Stimulated activated CD8-positive, alpha-beta memory T cell treated with anti-CD3 and anti-CD28 coated beads, Interleukin-2, amount 100 ng/mL, for 1 hour (primary cell): ENCODE measurements at places on chromosomes 1 and 21.

- no peak for DNase-seq
These were observed 61.2 kb upstream of the MAP10 start for GRCh38 chr1:232743999-232744398.

DNA sequence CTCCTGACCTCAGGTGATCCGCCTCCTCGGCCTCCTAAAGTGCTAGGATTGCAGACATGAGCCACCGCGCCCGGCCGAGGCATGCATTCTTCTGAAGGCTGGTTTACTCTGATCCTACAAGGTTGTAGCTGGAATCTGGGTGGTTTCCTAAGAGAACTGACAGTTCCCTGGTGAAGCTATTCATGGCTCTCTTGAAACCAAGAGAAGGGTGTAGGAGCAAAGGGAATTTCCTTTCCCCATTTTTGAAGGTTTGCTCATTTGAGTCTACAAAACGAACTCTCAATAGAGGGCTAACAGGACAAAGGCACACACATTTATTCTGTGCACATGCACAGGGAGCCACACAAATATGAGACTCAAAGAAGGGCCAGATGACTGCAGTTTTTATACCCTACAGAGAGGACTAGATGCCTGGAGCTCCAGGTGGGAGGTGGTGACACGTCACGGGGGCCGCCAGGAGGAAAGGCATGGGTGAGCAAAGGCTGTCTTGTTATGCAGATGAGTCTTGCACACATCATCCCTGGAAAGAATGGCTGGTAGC, 49.5 kb upstream of the ERRFI1 start:
- DNase-seq = no peak

DNA sequence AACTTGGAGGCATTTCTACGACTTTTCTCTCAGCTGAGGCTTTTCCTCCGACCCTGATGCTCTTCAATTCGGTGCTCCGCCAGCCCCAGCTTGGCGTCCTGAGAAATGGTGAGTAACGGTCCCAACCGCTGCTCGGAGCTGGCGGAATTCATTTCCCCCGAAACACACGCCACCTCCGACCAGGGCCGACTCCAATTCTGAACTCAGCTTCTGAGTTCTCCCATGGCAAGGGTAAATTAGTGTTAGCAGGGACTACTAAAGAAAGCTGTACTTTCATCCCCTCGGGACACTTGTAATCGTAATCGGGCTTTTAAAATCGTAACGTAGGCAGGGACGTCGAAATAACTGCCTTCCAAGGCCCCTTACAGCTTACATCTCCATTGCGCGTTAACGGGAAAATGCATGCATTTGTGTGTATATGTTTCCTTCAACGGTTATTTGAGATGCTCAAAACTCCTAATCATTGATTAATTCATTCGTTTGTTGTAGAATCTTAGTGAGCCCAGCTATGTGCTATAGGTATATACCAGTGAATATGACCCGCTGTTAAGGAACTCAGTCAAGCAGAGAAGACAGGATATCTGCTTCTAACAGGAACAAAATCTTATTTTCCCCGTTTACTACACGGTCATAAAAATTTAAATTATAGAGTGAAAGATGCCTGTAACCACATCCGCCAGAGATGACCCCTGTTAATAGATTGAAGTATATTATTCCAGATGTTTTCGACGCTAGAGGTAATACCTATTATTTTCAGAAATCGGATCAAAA, 472 bp downstream of the DTL start:
- DNase-seq = no peak

GRCh38 chr1:165387961-165388360, 31.4 kb upstream of the LMX1A start:
- no peak for DNase-seq

- DNase-seq = no peak
These were observed 4.7 kb downstream of the AMY2B start for GRCh38 chr1:103576065-103576464.

- no peak for DNase-seq
These were observed 318.5 kb downstream of the BRINP3 start for GRCh38 chr1:190159146-190159545.

- DNase-seq = no peak
These were observed 3.3 kb downstream of the NPPB start for GRCh38 chr1:11855430-11855829.

GRCh38 chr1:199422206-199422605, 605.3 kb upstream of the NR5A2 start:
- no peak for DNase-seq

DNA sequence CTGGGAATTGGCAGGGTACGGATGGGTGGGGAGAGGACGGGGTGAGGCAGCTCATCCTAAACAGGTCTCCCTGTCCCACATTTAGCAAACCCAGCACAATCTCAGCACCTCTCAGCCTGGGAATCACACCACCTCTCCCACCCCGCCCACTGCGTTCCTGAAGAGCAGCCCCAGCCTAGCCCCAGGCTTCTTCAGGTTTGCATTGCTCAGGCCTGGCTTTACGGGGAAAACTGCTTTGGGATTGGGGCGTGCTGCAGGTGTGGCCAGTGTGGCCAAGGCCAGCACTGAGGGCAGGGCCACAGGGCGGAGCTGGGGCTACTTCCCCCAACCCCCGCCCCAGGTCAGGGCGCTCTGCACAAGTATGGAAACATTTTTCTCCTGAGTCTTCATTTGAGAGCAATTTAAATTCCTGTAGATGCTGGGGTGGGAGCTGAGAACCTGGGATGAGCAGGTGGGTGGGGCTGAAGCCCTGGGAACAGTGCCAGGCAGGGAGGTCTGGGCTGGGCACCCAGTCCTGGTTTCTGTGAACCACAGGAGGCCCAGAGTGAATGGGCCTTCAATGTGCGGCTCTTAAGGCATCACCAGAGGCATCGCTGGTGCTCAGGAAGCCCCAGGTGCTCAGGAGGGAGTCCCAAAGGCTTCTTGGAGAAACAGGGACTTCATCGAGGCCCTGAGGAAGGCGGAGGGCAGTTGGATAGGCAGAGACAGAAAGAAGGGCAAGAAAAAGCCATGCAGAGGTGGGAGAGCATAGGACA, 24.1 kb downstream of the TNNT2 start:
- DNase-seq = no peak

DNA sequence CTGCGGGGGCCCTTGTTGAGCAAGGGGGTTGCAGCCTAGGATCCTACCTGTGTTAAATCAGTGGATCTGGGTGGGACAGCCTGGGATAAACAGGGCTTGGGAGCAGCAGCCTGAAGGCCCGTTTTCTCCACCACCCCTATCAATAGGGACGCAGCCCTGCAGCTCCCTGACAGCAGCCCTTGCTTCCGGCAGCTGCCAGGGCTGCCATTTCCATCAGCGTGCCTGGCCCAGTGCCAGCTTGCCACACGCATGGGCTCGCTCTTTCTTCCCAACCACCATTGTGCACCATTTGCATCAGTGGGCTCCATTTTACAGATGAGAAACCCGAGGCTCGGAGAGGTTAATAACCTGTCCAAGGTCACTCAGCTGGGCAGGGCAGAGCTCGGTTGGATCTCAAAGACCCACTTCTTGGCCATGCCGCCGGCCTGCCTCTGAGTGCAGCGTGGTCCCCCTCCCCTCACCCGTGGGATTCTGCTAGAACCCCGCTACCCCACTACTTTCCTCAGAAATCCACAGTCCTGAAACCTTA, 3.8 kb downstream of the WNT4 start:
- no peak for DNase-seq

- DNase-seq = no peak
These were observed 150.4 kb downstream of the CYYR1 start for GRCh38 chr21:26422706-26423105.

- no peak for DNase-seq
These were observed 41.9 kb downstream of the WNT9A start for GRCh38 chr1:227905573-227906487.

DNA sequence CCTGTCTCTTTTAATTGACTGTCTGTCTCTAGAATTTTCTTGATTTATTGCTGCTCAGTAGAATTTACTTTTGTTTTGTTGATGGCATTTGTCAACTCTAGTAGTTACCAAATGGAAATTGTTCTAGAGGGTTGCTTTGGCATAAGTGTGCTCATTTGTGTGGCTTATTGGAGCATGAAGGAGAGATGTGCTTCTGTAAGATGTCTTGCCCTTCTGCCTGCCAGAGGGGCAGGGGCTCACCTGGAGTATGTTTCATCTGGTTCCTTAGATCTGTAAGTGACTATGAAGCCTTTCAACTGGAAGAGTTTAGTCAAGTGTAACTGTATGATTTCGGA, 345.5 kb downstream of the DISC1 start:
- DNase-seq = no peak

GRCh38 chr1:99745061-99745460, 21.4 kb downstream of the FRRS1 start:
- no peak for DNase-seq

DNA sequence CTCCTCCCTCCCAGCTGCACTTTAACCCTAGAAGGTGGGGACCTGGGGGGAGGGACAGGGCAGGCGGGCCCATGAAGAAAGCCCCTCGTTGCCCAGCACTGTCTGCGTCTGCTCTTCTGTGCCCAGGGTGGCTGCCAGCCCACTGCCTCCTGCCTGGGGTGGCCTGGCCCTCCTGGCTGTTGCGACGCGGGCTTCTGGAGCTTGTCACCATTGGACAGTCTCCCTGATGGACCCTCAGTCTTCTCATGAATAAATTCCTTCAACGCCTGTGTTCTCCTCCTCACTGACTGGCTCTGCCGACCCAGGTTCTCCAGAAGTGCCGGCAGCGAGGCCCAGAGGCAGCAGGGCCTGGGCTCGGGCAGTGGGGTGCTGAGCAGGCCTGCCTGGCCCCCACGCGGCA, 6.5 kb upstream of the HTR6 start:
- DNase-seq = no peak

DNA sequence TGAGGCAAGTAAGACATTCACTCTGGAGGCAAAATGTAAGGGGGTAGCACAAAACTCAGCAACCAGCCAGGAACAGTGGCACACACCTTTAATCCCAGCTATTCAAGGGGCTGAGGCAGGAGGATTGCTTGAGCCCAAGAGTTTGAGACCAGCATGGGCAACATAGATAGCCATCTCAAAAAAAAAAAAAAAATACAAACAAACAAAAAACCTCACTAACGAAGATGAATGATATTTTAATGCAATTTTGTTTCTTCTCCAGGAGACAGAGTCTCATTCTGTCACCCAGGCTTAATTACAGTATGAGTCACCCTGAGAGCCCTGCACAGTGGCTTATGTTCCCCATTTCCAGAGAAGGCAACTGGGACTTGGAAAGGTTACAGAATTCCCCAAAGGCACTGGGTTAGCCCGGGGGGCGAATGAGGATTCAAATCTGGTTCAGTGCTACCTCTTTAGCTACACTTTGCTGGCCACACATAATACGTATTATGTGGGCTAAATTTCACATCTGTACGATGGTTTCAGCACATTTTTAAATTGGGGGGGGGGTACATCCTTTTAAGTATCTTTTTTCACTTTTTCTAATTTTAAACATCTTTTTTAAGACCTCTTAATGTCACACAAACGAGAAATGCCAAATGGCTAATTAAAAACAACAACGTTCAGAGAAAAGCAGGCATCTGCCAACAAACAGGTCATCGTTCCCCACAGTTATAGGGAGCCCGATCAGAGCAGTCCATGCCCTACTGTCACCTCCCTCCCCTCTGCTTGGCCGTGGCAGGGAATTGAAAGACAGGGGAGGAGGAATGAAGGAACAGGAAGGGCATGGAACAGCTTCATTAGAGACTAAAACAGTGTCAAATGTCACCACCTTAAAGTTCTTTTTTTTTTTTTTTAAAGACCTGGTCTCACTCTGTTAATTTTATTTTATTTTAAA, 3.5 kb downstream of the CELA2A start:
- DNase-seq = no peak

GRCh38 chr1:49016030-49016977, 239.6 kb upstream of the BEND5 start:
- DNase-seq = no peak

GRCh38 chr1:186327331-186327730, 47.7 kb downstream of the TPR start:
- no peak for DNase-seq

DNA sequence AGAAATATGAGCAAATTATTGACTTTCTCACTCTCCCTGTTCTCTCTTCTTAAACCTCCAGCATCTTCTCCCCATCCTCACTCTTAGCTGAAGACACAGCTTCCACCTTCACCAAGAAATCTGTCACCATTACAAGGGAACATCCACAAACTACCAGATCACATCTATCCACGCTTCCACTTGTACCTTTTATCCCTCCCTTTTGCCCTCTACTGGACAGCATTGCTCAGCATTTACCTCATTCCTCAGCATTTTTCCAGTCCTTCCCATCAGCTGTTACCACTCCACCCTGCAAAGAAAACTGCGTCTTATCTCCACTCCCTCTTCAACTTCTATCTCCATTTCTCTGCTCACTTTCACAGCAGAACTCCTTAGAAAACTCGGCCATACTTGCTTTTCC, 42.6 kb downstream of the KCNJ6 start:
- DNase-seq = no peak

- DNase-seq = no peak
These were observed 37.4 kb upstream of the DMBX1 start for GRCh38 chr1:46451948-46452930.

GRCh38 chr1:26743426-26744059, 44.2 kb upstream of the PIGV start:
- no peak for DNase-seq

DNA sequence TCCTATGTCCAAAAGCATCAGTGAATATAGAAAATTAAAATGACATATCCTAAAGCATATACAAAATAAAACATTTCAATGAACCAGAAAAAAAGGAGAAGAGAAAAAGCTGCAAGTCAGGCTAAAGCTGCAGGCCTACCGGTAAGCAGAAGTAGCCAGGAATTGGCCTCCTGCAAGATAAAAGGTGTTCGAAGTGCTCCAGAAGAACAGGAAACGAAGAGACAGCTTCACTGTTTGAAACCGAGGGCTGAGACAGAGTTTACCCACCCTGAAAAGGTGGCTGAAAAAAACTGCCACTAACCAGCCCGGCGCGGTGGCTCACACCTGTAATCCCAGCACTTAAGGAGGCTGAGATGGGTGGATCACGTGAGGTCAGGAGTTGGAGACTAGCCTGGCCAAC, 37.4 kb downstream of the NSL1 start:
- DNase-seq = no peak

GRCh38 chr21:39647476-39647875, 34.7 kb downstream of the B3GALT5 start:
- DNase-seq = no peak

DNA sequence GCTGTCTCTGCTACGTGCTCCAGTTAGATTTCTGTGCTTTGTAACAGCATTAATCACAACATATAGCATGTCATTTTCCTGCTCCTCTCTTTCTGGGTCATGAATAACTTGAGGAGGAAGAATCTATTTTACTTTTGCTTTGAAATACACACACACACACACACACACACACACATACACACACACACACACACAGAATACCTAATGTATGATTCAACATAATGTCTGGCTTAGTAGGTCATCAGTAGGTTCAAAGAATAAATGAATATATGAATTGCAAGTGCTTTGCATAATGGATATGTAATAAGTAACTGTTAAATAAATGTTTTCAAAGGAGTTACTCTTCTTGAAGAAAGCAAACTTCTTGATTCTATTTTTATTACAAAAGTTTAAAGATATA, 249.0 kb downstream of the PDE4B start:
- DNase-seq = no peak
